ENCODE measurements at places on chromosomes 7 and 10. TPM values are rescaled to one million over a fixed set of nuclear protein-coding genes. Genes with fewer than 3 reads are reported as not detected.

BLNK gene
- total RNA-seq, result 0.44 TPM

PCLO gene
- total RNA-seq, result not detected

VPS37D gene
- total RNA-seq, result 1.3 TPM

TUBAL3 gene
- total RNA-seq, result not detected

TMEM236 gene
- not detected for total RNA-seq

LRIT1 gene
- not detected for total RNA-seq

PRPS1L1 gene
- total RNA-seq, result not detected

BEND7 gene
- not detected for total RNA-seq

ZNF503 gene
- not detected for total RNA-seq

ASZ1 gene
- not detected for total RNA-seq

TSPAN12 gene
- not detected for total RNA-seq

CD36 gene
- not detected for total RNA-seq

PLXNA4 gene
- 2.1 TPM for total RNA-seq

NRP1 gene
- total RNA-seq, result not detected

NUTM2A gene
- 0.25 TPM for total RNA-seq

VSTM4 gene
- not detected for total RNA-seq
